GM23248 (cell line): ENCODE measurements at places on chromosomes 4 and X. TPM values are rescaled to one million over a fixed set of nuclear protein-coding genes. Genes with fewer than 3 reads are reported as not detected.

- peak; percentile 48 for DNase-seq
Measured at GRCh38 chrX:130171446-130172126, at the start of gene RAB33A. Gene RAB33A, plus strand, starts transcription at chrX:130171962. Its CDS starts 101 bp downstream, at chrX:130172063.

The NR3C2 gene
- total RNA-seq = under 0.01 TPM in 1 of 2 replicates, not detected in the other

- no peak for DNase-seq
Measured at GRCh38 chrX:153665726-153666306, 7.8 kb downstream of the PNCK start.

DNA sequence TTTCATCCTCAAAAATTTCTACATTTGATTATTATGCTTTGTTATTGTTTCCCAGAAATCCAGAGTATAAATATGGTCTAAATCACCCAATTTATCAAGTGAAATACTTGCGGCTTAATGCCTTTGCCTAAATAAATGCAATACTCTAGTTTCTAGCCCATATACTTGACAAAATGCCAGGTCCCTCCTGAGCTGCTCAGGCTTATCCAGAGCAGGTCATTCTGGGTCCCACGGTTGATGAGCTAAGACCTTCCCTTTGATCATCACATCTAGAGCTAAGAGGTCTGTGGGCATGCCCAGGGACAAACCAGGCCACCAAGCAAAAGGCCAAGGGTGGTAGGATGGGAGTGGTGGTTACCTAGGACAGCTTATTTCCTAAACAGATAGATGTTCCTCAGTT is 180.1 kb downstream of the SMIM20 start:
- no peak for DNase-seq

The EGF gene
- 0.13 and 0.43 TPM in 2 replicates for total RNA-seq

DNA sequence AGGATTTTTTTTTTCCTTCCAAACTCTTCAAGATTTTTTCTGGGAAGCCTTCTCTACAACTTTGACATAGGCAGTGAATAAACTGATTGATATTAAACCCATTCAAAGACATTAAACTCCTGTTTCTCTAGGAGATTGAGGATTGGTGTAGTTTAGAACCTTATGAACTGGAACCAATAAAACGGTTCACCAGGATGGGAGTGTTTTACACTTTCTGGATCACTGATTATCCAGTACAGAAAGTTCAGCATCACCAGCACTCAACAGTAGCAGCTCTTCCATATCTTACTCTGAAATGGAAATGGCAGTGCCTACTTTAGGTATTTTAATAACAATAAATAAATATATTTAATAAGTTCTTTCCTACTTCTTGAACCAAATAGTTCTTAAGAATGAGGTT is 76.7 kb downstream of the BMPR1B start:
- no peak for DNase-seq

The DGAT2L6 gene
- total RNA-seq = not detected in 2 replicates

DNA sequence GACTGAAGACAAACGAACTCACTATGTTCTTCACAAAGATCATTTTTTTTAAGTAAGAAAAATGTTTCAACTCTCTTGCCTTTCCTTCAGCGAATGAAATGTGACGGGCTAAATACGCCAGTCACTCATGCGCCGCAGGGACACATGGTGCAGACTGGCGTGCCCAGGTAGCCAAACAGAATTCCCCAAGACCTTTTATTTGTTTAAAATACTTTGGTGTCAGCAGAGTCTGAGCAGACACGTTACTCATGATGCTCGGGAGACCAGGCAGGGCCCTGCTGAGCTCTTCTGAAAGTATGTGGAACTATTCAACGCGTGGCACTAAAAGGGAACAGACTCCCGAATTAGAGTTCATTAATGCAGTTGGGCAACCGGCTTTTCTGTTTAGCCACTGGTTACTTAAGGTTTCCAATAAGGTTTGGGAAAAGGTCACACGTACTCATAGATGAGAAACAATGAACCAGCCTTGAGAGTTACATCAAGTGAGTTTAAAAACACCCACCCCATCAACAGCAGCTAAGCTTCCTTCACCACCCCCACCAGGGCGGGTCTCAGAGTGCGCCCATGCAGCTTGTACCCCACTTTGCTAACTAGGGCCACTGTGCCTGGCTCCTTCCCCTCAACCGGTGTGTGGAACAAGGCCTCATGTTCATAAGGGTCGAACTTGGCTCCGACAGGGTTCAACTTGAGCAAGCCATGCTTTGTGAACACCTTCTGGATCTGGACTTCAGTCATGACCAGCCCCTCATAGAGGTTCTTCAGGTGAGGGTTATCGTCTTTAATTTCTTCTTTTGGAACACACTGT is 7.3 kb downstream of the GRPEL1 start:
- no peak for DNase-seq

- DNase-seq = no peak
Measured at GRCh38 chr4:179871726-179872125, 2371.5 kb upstream of the TENM3 start.

GRCh38 chrX:49921109-49921508 is 1.3 kb upstream of the CLCN5 start:
- no peak for DNase-seq
